ENCODE measurements at places on chromosomes 6 and 20.
A peak's percentile ranks its signal among the peaks of the same experiment; 100 is the strongest.

GRCh38 chr6:40681622-40682021 lies 94.5 kb upstream of the LRFN2 start:
- DNase-seq = no peak

- DNase-seq = no peak
Observed at GRCh38 chr20:10313215-10313614, 94.6 kb downstream of the SNAP25 start.

- DNase-seq = no peak
Observed at GRCh38 chr6:54916858-54917257, 70.3 kb downstream of the FAM83B start.

- no peak for DNase-seq
Observed at GRCh38 chr20:24582373-24583168, 113.1 kb downstream of the SYNDIG1 start.

- no peak for DNase-seq
Observed at GRCh38 chr20:13102694-13103093, 93.9 kb downstream of the SPTLC3 start.

- DNase-seq = no peak
Observed at GRCh38 chr6:14228571-14228970, 111.0 kb downstream of the CD83 start.

DNA sequence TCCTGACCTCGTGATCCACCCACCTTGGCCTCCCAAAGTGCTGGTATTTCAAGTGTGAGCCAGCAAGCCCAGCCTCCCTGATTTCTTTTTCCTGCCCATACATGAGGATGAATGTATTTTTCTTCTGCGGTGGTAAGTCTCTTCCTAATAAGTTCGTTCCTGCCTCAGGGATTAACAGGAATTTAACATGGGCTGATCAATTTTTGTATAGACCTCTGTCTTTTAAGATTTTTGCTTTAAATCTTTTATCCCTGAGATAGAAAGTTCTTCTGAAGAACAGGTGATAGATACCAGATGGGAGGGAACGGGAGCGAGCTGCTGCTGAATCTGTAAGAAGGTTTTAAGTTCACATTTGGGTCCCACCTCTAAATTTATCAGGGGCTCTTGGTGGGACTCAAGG lies 7.0 kb upstream of the ZNFX1 start:
- no peak for DNase-seq

- DNase-seq = no peak
Observed at GRCh38 chr20:57851025-57851682, 141.3 kb upstream of the PMEPA1 start.

DNA sequence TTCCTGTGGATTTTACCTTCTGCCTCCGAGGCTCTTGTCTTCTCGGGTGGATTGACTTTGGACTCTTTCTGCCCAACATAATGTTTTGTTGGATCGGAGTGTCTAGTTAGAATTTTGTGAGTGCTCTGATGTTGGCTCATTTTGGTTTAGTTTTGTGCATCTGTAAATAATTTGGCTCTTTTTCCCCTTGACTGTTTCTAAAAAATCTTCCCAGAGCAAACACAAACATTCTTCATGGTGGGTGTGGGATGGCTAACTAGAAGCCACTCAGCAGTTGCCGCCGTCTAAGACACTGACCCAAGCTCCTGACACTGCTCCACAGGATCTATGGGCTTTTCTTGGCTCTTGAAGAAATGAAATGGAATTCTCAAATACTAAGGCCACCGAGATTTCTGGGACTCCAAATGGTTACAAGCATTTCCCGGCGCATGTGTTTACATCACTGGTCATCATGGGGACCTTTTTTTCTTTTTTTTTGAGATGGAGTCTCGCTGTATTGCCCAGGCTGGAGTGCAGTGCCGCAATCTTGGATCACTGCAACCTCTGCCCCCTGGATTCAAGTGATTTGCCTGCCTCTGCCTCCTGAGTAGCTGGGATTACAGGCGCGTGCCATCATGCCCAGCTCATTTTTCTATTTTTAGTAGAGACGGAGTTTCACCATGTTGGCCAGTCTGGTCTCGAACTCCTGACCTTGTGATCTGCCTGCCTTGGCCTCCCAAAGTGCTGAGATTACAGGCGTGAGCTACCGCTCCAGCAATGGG lies 92.0 kb upstream of the FRMD1 start:
- DNase-seq = no peak

- DNase-seq = no peak
Observed at GRCh38 chr20:49319208-49319809, 41.5 kb upstream of the ZNFX1 start.

GRCh38 chr6:7261852-7262461 lies 51.0 kb downstream of the SSR1 start:
- no peak for DNase-seq

DNA sequence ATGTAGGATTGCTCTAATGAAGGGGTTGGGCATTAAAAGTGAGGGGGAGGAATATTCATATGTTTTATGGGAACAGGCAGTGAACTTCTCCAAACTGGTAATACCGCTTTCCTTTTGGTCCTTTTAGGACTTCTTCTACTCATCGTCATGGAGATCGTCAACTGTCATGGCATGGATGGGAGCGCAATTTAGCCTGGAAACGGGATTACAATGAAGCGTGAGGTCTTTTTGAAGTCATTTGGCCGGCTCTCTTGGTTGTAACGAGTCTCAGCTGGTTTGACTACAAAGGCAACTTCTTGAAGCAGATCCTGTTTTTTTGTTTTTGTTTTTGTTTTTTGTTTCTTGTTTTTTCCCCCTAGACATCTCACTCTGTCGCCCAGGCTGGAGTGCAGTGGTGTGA lies 1.4 kb upstream of the HLA-E start:
- no peak for DNase-seq

DNA sequence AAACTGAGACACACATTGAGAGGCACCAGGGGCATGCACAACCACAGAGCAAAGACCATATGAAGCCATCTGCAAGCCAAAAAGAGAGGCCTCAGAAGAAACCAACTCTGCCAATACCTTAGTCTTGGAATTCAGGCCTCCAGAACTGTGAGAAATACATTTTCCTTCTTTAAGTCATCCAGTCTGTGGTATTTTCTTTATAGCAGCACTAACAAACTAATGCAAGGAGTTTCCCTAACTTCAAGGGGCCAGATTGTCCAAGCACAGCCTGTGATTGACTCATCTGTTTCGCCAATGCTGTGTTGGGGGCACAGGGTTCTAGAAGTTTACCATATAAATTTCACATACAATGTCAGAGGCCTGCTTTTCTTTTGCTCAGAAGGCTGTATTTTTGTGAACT lies 364.6 kb downstream of the GJA1 start:
- DNase-seq = no peak

DNA sequence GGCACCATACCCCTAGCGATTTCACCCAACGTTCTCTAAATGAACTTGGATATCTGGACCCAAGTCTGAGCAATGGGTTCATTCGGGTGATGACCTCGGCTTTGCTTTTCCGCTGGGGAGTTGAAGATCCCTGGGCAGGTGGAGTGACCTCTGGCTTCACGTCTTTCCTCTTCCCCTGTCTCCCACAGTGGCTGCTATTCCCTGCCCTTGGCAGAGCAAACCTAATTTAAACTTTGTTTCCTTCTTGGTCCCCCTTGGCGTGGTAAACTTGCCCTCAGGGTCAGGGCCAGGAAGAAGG lies 7.8 kb upstream of the TFAP2A start:
- DNase-seq = no peak

DNA sequence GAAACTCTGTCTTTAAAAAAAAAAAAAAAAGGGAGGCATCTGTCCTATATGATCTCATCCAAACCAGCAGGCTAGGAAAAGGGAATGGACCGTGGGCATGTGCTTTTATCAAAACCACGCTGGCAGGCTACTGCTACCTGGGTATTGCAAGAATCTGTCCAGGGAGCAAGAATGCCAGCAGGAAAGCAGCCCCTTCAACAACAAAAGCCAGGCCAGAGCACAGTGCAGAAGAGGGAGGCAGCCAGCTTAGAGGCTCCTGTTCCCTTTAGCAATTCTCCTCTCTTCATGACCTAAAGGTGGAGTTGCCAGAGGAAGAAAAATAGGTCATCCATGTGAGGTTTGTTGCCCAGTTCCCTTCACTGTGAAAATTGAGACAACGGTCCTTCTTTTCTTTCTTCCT lies 18.2 kb downstream of the TBC1D20 start:
- DNase-seq = no peak

DNA sequence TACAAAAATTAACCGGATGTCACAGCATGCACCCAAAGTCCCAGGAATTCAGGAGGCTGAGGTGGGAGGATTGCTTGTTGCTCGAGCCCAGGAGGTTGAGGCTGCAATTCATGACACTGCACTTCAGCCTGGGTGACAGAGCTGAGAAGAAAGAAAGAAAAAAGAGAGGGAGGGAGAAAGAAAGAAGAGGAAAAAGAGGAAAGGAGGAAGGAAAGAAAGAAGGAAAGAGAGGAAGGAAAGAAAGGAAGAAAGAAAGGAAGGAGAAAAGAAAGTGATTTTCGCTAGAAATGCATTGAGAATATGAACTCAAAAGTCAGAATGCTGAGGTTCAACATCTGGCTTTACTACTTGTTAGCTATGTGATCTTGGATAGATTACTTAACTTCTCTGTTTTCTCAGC lies 6.6 kb downstream of the SENP6 start:
- no peak for DNase-seq

DNA sequence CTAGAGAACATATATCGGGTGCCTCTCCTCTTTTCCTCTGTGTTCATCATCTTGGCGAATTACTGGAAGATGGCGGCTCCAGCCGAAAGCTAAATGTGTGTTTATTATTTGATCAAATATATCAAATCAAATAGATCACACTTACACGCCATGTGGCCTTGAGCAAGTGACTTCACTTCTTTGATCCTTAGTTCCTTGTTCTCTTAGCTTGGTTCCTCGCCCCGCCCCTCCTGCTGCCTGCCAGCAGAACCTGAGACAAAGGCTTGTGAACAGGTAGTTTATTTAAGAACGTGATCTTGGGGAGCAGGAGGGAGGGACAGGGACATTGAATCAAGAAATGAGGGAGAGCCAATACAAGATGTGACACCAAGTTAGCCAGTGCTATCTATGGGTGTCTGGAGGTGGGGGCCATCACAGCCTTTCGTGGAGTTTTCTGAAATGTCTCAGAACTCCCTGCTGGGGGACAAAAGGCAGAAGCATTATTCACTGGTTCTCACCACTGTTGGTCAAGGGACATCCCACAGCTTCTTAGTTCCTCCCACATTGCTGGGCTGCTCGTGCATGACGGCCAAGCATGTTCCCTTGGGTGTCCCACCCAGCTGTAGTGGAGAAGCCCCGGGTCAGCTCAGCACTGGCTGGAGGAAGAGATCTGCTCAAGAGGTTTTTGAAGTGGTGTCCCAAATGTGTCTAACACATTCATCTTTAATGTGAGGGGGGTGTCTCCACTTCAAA lies 44.9 kb upstream of the RNF24 start:
- DNase-seq = no peak

DNA sequence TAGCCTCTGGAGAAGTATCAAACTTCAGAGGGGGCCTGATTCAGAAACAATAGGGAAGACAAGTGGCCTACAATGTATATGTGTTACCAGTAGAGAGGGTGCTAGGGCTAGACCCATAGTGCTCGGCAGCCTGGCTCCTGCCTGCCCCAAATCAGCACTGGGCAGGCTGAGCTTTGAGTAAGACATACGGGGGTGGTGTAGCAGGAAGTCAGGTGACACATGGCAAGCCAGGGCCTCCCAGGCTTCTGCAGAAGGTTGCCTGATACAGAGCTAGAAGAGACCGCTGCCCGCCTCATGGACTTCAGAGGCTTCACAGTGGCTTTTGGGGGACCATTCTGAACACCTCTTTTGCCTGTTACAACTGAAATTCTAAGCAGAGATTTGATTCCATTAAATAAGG lies 43.4 kb downstream of the RALY start:
- DNase-seq = no peak

DNA sequence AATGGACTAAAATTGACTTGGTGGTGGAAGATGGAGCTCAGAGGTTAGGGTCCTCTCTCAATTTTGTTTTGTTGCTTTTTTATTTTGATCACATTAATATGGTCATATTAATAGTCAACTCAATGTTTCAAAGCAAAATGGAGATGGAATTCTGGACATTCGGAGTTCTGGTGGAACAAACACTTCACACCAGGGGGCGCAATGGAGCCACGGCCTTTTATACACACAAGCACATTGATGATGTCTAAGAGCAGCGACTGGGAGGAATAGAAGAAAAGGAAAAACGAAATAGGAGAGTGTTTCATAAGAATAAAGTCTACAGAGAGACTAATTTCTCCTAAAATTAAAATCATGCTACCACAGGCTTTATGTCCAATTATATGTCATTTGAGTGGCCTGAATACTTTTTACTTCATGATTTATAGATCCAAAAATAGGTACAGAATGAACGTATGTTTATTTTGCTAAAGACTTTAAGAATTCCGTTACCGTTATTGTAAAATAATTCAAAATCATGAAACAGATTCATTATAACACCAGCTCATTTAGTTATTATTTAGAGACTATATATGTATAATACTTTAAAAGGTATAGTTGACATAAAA lies 197.6 kb upstream of the SASH1 start:
- no peak for DNase-seq

DNA sequence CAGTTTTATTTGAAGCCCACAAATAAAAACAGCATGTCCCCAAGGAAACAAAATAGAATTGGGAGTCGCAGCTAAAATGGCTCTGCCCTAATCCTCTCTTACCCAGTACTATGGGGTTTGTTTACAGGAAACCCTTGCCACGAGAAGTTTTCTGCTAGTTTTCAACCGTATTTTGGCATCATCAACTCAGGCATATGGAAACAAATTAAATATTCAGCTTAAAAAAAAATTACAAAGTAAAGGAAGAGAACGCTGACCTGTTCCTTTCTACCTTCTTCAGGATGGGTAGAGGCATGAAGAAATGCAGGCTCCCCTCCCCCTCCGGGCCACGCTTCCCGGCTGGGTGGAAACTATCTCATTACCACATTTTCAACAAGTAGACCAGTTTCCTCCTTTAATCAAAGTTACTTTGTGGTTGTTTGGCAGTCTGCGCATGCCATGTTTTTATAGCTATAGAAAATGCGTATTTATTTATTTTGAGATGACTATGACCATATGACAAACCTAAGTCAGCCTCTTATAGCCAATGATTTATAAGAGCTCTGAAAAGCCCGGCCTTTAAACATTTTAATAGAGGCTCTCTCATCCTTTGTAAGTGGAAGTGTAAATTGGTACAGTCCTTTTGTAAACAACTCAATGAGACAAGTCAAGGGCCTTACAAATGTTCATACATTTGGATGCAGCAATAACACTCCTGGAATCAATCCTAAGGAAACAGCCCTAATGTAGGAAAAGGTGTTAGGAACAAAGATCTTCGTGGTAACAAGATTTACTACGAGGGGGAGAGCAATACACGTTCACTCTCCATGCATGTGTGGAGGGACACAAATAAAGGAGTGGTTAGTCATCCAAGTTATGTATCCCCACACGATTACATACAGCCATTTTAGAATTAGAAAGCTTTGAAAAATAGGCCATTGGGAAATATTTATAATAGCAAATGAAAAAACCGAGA lies 16.1 kb upstream of the ZNF217 start:
- DNase-seq = peak; percentile 80

- no peak for DNase-seq
Observed at GRCh38 chr6:53498649-53499048, 46.3 kb downstream of the GCLC start.

- no peak for DNase-seq
Observed at GRCh38 chr6:23477586-23477985, 648.4 kb upstream of the NRSN1 start.

- DNase-seq = no peak
Observed at GRCh38 chr20:44212792-44213191, 2.2 kb upstream of the OSER1 start.

Data from hematopoietic multipotent progenitor cell (in vitro differentiated cells).